ENCODE measurements at places on chromosomes 3 and 15.

DNA sequence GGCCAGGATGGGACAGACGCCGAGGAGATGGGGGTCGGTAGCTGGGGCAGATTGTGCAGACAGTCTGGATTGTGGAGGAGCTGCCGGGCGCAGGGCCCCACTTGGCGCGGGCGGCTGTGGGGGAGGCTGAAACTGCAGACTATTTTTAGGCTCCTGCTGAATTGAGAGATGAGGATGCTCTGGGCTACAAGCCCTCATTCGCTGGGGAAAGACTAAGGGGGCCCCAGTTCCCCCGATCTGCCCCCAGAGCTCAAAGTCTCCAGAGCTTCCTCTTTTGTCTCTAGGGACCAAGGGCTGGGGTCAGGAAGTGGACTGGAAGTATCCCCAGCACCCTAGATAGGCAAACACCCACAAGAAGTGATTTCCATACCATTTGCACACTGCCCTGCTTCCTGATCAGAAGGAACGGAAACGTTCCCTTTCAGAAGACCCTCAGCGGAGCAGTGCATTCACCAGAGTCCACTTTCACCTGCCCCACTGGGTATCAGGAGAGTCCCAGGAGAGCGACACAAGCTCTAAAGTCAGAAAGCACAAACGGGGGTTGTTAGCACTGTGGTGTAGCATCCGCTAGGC, 29.7 kb downstream of the SEMA7A start:
- no peak for DNase-seq

GRCh38 chr3:120622870-120623726, 27.0 kb downstream of the NDUFB4 start:
- DNase-seq, result no peak

- DNase-seq, result no peak
Measured at GRCh38 chr15:80107774-80108173, 45.0 kb upstream of the FAH start.

GRCh38 chr15:71807691-71808091, 2.7 kb upstream of the NR2E3 start:
- DNase-seq, result no peak

GRCh38 chr15:75185271-75186029, 16.2 kb upstream of the C15orf39 start:
- no peak for DNase-seq
